ENCODE measurements at places on chromosomes 12 and 14. TPM values are rescaled to one million over a fixed set of nuclear protein-coding genes. Genes with fewer than 3 reads are reported as not detected.

The DPPA3 gene
- total RNA-seq, result not detected

The MIP gene
- total RNA-seq, result 0.26 TPM

The LMNTD1 gene
- 0.52 TPM for total RNA-seq

The KRT79 gene
- total RNA-seq, result not detected

The NYNRIN gene
- 14.0 TPM for total RNA-seq

The TAS2R42 gene
- total RNA-seq, result not detected

The PPP1R13B gene
- 6.3 TPM for total RNA-seq

Measured in articular chondrocyte of knee joint (primary cell).